ENCODE measurements at places on chromosomes 7 and 10.

DNA sequence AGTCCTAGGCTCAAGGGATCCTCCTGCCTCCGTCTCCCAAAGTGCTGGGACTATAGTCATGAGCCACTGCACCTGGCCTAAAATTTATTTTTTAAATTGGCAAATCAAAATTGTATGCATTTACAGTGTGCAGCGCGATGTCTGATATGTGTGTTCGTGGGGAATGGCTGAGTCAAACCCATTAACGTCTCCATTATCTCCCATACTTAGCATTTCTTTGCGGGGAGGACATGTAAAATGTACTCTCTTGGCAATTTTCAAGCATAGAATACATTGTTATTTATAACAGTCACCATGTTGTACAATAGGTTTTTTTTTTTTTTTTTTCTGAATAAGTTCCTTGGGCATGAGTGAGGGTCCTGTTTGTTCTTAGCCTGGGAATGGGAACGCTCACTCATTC lies 3.8 kb downstream of the TMEM184A start:
- H3K36me3 ChIP-seq = no peaks in the 10 kb centered on the region
- H3K27ac ChIP-seq = no peak overlapping the region
- DNase-seq = no peak
- H3K4me1 ChIP-seq = peaks cover 4% of the 10 kb centered on the region
- H3K27me3 ChIP-seq = no peaks in the 10 kb centered on the region

DNA sequence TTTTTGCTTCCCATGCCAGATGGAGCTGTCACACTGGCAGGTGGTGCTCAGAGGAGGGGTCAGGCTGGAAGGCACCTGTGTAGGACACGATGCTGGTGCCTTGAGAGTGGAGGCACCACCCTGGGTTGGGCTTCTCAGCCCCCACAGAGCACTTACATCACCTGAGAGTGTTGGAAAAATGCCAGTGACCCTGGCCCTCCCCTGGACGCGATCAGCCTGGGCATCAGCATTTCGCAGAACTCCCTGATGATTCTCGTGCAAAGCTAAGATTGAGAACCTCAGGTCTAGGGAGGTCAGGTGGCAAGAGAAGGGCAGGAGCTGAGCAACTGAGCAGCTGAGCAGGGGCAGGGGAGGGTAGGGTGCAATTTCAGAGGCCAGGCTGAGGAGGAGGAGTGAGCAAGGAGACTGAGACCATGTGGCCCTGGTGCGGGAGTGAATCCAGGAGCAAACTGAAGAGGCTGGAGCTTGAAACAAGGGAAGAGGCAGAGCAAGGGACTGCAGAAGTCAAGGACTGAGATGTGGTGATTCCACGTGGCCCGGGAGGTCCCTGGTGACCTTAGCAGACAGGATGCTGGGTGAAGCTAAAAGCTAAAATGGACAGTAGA lies 24.7 kb upstream of the GRID1 start:
- peaks cover 11% of the 10 kb centered on the region for H3K4me1 ChIP-seq
- H3K27ac ChIP-seq = no peak overlapping the region
- H3K4me3 ChIP-seq = no peak overlapping the region
- H3K27me3 ChIP-seq = peaks cover 13% of the 10 kb centered on the region
- DNase-seq = no peak
- no peaks in the 10 kb centered on the region for H3K36me3 ChIP-seq

GRCh38 chr10:53843736-53844362 lies 957.2 kb downstream of the PCDH15 start:
- H3K4me1 ChIP-seq = no peaks in the 10 kb centered on the region
- no peaks in the 10 kb centered on the region for H3K27me3 ChIP-seq
- no peak for DNase-seq
- H3K4me3 ChIP-seq = no peak overlapping the region

DNA sequence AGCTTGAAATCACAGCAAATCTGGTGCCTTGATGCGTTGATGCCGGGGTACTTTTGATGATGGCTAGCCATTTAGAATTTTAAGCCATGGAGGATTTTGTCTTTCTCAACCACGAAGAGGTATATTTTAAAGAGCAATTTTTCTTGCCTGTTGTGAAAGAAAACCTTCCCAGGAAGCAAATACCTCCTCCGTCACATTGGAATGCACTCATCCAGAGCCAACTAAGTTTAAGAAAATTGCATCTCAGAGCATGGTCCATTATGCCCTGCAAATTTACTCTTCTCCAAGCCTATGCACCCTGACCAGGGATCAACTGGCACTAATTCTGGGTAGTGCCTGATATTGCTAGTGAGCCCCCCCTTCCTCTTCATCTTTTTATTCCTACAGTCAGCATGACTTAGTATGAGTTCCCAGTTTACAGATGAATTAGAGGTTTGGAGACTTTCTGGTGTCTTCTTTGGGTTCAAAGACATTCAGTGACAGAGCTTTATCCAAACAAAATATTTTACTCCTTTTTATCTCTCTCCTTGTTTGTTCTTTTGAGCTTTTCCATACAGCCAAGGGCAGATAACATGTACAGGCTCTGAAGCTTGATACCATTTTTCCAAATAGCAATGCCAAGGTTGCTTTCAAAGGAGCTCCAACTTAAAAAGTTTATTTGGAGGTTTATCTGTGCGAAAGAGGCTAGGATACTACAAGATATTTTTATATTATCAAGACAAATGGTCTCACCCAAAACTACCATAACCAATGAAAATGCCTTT lies 56.6 kb upstream of the ANK3 start:
- no peak overlapping the region for H3K4me3 ChIP-seq
- H3K36me3 ChIP-seq = no peaks in the 10 kb centered on the region
- no peak overlapping the region for H3K27ac ChIP-seq
- no peaks in the 10 kb centered on the region for H3K27me3 ChIP-seq

DNA sequence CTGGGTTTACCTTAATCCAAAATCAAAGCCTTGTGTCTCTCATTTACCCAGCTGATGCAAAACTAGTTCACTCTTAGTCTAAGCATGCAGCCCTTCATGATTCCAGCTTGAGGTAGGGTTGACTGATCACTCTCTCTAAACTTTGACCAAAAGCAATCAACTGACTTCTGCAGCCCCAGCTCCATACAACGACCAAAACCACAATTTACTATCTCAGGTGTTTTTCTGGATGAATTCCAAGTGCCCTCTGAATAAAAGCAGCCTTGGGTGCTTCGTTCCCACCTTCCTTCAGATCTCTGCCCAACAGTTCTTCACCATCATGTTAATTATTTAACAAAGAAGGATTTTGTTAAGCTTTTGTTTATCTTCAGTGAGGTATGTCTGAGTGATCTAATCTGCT lies 62.6 kb downstream of the CCDC6 start:
- no peaks in the 10 kb centered on the region for H3K4me1 ChIP-seq
- no peak for DNase-seq
- peaks cover 18% of the 10 kb centered on the region for H3K36me3 ChIP-seq
- H3K27me3 ChIP-seq = no peaks in the 10 kb centered on the region
- H3K27ac ChIP-seq = no peak overlapping the region

GRCh38 chr10:58137813-58138212 lies 129.9 kb downstream of the IPMK start:
- H3K4me3 ChIP-seq = no peak overlapping the region
- no peak for DNase-seq
- H3K4me1 ChIP-seq = no peaks in the 10 kb centered on the region
- H3K36me3 ChIP-seq = no peaks in the 10 kb centered on the region

DNA sequence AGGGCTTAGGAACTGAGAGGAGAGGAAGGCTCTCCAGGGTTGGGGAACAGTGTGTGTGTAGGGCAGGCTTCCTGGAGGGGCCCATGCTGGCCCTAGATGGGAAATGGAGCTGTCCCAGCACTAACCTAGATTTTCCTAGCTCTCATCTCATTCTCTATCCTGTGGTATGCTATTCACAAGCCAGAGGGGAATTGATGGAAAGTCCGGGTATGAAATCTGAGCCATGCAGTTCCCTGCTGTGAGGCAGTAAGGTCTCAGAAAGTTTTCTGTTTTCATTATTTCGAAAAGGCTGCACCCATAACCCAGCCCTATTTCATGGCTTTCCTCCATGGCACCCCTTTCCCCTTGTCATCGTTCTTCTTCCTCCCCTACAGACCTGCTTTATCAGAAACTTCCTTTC lies 220.3 kb downstream of the RPS24 start:
- no peak overlapping the region for H3K4me3 ChIP-seq
- no peaks in the 10 kb centered on the region for H3K27me3 ChIP-seq
- no peaks in the 10 kb centered on the region for H3K36me3 ChIP-seq

DNA sequence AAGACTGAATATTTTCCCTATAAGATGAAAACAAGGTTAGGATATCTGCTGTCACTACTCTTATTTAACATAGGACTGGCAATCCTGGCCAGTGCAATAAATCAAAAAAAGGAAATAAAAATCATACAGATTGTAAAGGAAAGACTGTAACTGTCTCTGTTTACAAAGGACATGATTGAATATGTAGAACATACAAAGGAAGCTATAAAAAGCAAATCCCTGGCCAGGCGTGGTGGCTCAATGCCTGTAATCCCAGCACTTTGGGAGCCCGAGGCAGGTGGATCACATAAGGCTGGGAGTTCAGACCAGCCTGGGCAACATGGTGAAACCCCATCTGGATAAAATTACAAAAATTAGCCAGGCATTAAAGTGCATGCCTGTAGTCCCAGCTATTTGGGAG lies 15.8 kb downstream of the ZNF485 start:
- no peaks in the 10 kb centered on the region for H3K27me3 ChIP-seq
- H3K27ac ChIP-seq = no peak overlapping the region
- H3K36me3 ChIP-seq = peaks cover 1% of the 10 kb centered on the region
- no peaks in the 10 kb centered on the region for H3K4me1 ChIP-seq
- H3K4me3 ChIP-seq = no peak overlapping the region

GRCh38 chr7:7032221-7032620 lies 150.1 kb upstream of the C1GALT1 start:
- no peak overlapping the region for H3K27ac ChIP-seq
- H3K36me3 ChIP-seq = no peaks in the 10 kb centered on the region
- DNase-seq = no peak
- H3K4me1 ChIP-seq = no peaks in the 10 kb centered on the region

DNA sequence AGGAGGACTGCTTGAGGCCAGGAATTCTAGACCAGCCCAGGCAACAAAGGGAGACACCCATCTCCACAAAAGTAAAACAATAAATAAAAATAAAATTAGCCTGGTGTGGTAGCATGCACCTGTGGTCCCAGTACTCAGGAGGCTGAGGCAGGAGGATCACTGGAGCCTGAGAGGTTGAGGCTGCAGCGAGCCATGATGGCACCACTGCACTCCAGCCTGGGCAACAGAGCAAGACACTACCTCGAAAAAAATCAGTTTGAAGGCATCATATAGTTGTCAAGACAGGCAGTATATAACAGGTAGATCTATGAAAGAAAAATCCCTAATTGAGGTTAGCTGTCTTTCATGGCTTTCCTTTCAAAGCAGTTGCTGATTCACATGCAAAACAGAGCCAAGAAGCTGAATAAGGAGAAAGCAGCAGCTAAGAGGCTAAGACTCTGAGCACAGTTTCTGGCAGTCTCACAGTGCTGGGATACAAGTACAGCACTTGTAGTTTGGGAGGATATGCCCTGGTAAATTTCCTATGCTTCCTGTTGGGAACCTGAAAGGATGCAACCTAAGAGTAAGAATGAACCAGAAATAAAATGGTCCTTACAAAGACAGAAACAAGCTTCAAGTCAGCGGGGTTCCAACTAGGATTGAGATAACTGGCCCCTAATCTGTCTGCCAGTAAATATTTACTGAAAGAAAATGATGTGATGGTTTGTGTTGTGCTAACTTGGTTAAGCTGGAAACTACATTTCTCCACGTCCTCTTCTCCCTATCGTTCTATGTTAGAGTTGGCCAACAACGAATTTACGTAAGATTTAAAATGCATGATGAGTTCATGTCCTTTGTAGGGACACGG lies 368.5 kb upstream of the HPS1 start:
- no peaks in the 10 kb centered on the region for H3K27me3 ChIP-seq
- DNase-seq = no peak
- no peak overlapping the region for H3K4me3 ChIP-seq

GRCh38 chr7:146053492-146053891 lies 63.1 kb upstream of the CNTNAP2 start:
- H3K4me1 ChIP-seq = no peaks in the 10 kb centered on the region
- H3K36me3 ChIP-seq = no peaks in the 10 kb centered on the region
- no peak for DNase-seq
- H3K4me3 ChIP-seq = no peak overlapping the region
- H3K27ac ChIP-seq = no peak overlapping the region

- H3K4me3 ChIP-seq = no peak overlapping the region
- H3K36me3 ChIP-seq = no peaks in the 10 kb centered on the region
- no peaks in the 10 kb centered on the region for H3K4me1 ChIP-seq
- H3K27me3 ChIP-seq = no peaks in the 10 kb centered on the region
These were observed 1124.4 kb downstream of the NXPH1 start for GRCh38 chr7:9557853-9558252.

DNA sequence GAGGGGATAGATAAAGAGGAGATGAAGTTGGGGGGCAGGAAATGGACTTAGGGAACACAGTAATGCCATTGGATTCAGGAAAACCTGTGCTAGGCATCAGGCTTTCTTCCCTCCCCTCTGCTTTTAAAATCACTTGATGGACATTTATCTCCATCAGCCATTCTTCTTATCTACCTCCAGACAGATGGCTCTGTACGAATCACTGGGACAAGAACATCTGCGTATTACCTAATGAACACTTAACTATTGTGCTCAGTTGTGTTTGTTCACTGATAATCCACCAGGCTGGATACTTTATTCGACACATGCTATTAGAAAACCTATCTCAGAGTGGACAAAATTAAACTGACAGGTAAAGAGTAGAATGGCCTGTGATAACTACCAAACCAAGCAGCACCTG lies 40.0 kb downstream of the TNKS2 start:
- no peaks in the 10 kb centered on the region for H3K27me3 ChIP-seq
- H3K4me1 ChIP-seq = no peaks in the 10 kb centered on the region
- no peak overlapping the region for H3K27ac ChIP-seq
- DNase-seq = no peak

GRCh38 chr10:59687657-59688056 lies 22.0 kb downstream of the SLC16A9 start:
- H3K4me3 ChIP-seq = no peak overlapping the region
- no peak for DNase-seq
- H3K27me3 ChIP-seq = no peaks in the 10 kb centered on the region
- H3K27ac ChIP-seq = no peak overlapping the region

Data from natural killer cell (primary cell).